ENCODE measurements at places on chromosomes 2 and 18.

DNA sequence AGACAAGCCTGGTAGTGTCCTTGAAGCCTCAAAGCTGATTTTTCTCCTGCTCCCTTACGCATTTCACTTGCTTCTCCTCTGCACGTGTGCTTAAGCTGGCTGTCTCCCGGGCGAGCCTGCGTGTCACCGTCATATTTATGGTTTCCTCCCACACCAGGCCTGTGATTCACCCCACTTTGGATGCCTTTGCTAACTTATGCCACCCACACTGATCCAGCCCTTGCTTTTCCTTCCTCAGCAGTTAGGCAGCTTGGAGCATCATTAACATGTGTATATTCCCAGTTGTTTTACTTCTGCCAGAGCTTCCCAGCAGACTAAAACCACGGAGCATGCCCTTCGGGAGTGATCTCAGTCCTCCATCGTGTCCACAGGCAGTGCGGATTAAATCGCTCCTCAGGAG, 2.2 kb downstream of the ST3GAL5 start:
- no peak for DNase-seq

DNA sequence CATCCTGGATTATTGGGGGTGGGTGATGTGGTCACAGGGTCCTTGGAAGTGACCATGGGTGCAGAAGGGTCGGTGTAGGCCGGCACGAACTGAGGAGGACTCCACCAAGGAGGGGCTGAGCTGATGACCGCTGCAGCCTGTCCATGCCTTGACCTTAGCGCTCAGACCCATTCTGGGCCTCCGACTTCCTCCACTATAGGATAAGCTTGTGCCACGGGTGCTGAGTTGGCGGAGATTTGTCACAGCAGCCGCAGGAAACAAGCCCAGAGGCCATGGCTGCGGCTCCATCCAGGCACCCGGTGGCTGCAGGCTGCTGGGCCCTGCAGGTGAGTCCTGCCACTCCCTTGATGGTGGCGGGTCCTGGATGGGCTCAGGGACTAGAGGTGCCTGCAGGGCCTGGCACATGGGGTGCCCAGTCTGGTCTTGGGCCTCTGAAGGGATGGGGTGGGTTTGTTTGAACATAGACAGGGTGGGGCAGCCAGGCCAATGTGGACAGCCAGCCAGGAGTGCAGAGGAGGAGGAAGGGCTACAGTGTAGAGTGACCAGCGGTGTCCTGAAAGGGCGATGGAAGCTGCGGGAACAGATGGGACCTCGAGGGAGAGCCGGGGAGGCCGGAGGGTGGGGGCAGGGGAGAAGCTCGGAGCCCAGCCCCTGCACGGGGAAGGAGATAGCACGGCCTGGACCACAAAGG, 84.8 kb downstream of the SEPTIN10 start:
- DNase-seq = no peak

DNA sequence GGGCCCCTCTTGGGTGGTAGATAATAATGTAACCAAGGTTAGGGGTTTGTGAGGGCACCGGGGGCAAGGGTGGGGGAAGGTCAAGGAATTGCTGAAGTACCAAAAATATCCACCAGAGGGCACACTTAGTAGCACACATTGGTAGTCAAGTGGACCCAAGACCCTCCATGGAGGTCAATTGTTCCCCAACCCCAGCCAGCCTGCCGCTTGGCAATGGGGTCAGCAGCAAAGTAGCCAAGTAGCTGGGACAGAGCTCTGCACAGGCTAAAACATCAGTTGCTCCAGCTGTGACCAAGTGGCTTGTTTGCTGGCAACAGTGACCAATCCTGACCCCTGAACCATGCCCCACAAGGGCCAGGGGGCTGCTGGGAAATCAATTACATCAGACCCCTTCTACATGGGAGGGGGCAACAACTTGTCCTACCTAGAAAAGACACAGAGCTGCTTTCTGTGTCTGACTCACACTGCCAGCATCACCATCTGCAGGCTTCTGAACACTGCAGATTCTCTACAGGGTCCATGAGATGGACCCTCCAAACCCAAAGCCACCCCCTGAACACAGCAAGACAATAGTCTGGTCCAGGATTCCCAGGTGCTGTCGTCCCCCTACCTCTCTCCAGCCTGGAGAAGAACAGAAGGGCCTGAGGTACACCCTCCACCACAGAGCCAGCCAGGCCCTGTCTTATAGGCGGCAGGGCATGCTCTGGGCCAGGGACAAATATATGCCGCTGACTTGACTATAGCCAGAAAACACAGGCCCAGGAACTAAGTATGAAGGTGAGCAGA, 76.0 kb downstream of the EMX1 start:
- DNase-seq = no peak

GRCh38 chr2:10140841-10141610, 18.5 kb downstream of the RRM2 start:
- DNase-seq = no peak

- no peak for DNase-seq
These were observed 117.5 kb downstream of the DDX1 start for GRCh38 chr2:15708865-15709820.

DNA sequence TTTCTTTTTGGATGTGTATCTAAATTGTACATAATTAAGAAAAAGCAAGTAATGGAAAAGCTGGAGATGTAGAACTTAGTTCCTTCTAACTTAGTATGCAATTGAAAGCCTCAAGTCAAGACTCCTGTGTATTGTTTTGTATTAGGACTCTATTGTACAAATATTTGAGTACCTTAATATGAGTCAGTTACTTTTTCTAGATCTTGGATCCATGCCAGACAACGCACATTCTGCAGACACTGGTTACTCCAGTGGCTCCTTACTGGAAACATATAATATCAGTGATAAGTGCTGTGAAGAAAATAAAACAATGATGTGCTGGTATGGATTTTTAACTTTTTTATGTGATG, 1.5 kb downstream of the SLC39A10 start:
- DNase-seq = no peak

DNA sequence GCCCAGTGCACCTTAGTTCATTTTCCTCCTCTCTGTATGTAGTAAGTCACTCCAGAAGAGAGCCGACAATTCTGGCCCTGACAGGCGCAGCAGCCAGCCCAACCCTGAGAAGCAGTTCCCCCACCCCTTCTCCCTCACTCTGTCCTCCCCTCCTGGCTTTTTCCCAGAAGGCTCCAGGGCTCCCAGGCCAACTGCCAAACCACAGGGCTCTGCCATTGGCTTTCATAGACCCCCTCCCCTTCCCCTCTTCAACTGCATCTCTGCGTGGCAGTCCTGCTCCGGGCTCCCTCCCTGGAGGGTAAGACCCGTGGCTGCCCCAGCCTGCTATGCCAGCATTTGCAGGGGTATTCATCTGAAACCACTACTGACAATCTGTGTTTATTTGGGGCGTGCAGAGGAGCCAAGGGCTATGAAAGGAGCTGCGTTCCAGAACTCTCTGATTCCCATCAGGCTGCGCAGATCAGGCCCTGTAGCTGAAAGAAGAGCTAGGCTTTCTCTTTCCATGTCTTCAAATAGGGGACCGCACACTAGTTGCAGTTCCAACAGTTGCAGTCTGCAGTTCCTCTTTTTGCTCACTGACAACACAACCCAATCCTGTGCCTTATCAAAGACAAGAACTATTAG, 388.6 kb upstream of the TNP1 start:
- no peak for DNase-seq

DNA sequence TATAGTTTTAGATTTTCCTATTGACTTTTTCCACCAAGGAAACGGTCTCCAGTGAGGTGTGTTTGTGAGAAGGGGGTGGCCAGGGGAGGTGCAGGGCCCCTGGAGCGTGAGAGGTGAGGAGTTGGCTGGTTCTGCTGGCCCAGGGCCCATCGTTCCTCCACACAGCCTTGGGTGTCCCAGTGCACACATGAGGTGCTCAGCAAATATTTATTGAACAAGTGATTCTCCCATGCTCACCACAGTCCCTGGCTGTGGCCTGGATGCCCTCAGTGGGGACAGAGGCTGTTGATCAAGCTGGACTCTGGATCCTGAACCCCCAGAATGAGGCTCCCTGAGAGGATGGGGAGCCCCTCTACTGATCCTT, 5.0 kb downstream of the HAAO start:
- no peak for DNase-seq
